ENCODE measurements at places on chromosomes 2 and 18.

DNA sequence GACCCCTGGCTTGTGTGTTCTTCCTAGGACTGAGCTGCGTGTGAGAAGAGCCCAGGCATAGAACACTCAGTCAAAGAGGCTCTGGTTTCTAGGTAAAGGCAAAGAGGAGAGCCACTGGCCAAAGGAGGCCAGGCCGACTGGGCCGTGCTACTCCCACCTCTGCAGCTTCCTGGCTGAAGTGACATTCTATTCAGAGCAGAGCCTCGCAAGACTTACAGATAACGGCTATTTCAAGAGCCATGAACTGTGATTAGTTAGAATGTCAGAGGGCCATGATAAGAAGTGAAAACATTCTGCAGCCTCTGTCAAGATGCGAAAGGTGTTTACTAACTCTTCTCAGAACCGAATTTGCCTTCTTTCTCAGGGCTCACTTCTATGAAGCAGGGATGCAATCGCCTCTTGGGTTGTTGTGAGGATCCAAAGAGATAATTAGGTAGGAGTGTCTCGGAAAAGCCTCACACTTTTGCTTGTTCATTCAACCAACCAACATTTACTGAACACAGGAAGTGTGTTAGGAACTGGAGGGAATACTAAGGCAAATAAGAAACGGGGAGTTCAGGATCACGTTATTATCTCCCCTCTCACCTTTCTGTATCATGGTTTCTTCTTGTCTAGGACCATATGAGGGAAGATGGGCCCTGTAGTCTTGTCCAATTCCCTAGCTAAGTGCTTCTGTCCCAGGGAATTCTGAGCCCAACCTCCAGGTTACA is 3.4 kb upstream of the DNAJC5G start:
- no peak for DNase-seq
- peaks cover 9% of the 10 kb centered on the region for H3K27me3 ChIP-seq
- no peaks in the 10 kb centered on the region for H3K36me3 ChIP-seq
- no peaks in the 10 kb centered on the region for H3K4me1 ChIP-seq
- no peak overlapping the region for H3K4me3 ChIP-seq
- no peak overlapping the region for H3K27ac ChIP-seq

GRCh38 chr2:16277117-16277516 is 336.8 kb downstream of the MYCN start:
- H3K4me3 ChIP-seq: no peak overlapping the region
- DNase-seq: no peak
- no peaks in the 10 kb centered on the region for H3K27me3 ChIP-seq
- no peaks in the 10 kb centered on the region for H3K36me3 ChIP-seq
- no peaks in the 10 kb centered on the region for H3K4me1 ChIP-seq
- no peak overlapping the region for H3K27ac ChIP-seq

DNA sequence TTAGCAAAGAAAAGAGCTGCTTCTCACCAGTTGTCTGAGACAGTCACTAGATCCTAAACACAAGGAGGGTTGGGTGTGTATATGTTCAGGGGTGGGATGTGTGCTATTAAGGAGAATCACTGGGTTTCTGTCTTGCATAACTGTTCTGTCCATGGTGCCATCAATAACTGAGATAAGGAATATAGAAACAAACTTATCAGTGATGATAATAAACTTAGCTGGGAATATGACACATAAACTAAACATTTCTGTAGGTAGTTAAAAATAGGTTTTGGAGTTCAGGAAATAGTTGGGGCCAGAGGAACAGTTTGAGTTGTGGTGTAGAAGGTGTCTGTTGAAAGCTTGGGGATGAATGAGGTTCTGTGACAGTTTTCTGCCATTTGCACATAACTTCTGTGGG is 17.4 kb downstream of the NAPG start:
- no peak overlapping the region for H3K27ac ChIP-seq
- peaks cover 100% of the 10 kb centered on the region for H3K36me3 ChIP-seq
- H3K4me3 ChIP-seq: no peak overlapping the region
- no peak for DNase-seq
- no peaks in the 10 kb centered on the region for H3K4me1 ChIP-seq
- H3K27me3 ChIP-seq: no peaks in the 10 kb centered on the region

DNA sequence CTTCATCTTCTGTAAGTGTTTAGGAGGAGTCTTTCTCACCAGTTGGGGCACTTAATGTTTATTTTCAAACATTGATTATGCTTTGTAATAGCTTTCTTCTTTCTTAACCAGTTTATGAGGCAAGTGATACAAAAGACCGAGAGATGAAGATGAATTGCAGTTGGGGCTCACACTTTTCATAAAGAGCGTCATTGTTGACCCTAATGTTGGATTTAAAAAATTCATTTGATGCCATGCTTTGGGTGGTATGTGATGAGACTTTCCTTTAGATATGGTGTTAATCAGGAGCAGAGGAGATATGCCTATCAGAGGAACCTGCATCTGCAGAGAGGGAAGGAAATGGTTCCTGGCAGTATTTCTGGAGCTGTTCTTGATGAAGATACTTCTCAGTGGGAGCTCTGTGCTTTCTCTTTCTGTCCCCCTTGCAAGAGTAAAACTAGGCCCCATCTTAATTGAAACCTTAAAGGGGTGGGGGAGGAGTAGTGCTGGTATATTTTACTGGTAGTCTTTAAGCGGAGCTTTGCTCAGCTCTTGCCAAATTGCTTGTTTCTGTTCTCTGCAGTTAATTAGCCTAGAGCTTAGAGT is 2.3 kb downstream of the EML4 start:
- no peaks in the 10 kb centered on the region for H3K27me3 ChIP-seq
- peaks cover 25% of the 10 kb centered on the region for H3K4me1 ChIP-seq
- no peaks in the 10 kb centered on the region for H3K36me3 ChIP-seq
- no peak overlapping the region for H3K4me3 ChIP-seq
